ENCODE measurements at places on chromosomes 7 and 10. TPM values are rescaled to one million over a fixed set of nuclear protein-coding genes. Genes with fewer than 3 reads are reported as not detected.

The PRLHR gene
- not detected for total RNA-seq

The PLXDC2 gene
- total RNA-seq: 85.3 TPM

The SLC35G1 gene
- 5.7 TPM for total RNA-seq

The TRPV5 gene
- total RNA-seq: not detected

The SPDYE8 gene
- not detected for total RNA-seq

The KIF11 gene
- 7.3 TPM for total RNA-seq

The ARHGEF35 gene
- 1.0 TPM for total RNA-seq

The ITGA8 gene
- 25.5 TPM for total RNA-seq

DNA sequence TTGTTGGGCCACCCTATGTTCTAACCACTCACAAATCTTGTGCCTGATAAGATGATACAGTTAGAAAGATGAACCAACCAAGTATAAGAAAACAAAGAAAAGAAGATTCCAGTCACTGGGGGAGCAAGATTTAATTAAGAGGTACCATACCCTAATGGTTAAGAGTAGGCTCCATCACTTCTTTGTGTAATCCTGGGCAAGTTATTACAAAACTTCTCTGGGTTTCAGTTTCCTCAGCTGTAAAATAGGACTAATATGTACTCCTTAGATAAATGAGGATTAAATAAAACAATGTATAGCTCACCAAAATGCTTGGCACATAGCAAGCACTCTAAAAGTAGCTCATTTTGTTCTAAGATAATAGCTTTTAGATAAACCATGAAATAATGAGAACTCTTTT is 58.5 kb downstream of the ATAD1 start:
- no peaks in the 10 kb centered on the region for H3K27me3 ChIP-seq
- no peak for DNase-seq
- peaks cover 34% of the 10 kb centered on the region for H3K4me1 ChIP-seq
- no peak overlapping the region for H3K4me3 ChIP-seq

DNA sequence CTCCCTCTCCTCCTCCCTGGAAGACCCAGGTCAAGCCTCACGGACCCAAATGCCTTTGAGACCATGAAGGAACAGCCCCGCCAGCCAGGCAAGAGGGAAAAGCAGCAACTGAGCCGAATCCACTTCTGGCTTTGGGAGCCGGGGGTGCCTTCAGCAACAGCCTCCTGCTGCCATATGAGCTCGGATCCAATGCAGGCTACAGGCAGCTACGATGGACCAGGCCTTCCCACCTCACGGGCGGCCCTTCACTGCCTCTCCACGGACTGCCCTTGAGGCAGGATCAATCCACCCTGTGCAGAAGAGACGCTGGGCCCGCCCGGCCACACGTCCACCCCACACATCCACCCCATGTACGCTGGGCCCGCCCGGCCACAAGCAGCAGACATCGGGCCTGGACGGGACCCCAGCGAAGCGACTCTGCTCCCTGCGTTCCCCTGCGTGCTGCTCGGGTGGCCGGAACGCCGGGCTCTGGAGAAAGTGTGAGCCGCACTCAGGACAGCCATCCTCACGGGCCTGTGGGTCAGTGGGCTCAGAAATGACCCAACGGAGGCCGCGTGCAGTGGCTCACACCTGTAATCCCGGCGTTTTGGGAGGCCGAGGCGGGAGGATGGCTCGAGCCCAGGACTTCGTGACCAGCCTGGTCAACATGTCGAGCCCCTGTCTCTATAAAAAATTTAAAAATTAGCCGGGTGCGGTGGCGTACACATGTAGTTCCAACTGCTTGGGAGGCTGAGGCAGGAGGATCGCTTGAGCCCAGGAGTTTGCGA is 82.0 kb downstream of the FOXL3 start:
- no peak overlapping the region for H3K27ac ChIP-seq
- no peak overlapping the region for H3K4me3 ChIP-seq
- H3K4me1 ChIP-seq: no peaks in the 10 kb centered on the region
- no peaks in the 10 kb centered on the region for H3K27me3 ChIP-seq
- DNase-seq: no peak
- no peaks in the 10 kb centered on the region for H3K36me3 ChIP-seq

- no peaks in the 10 kb centered on the region for H3K36me3 ChIP-seq
- DNase-seq: no peak
- H3K4me3 ChIP-seq: no peak overlapping the region
- H3K27me3 ChIP-seq: no peaks in the 10 kb centered on the region
- H3K27ac ChIP-seq: no peak overlapping the region
These were observed 112.7 kb downstream of the MTERF1 start for GRCh38 chr7:91767820-91768219.

GRCh38 chr7:1843271-1843861 is 173.3 kb downstream of the ELFN1 start:
- H3K36me3 ChIP-seq: peaks cover 33% of the 10 kb centered on the region
- no peaks in the 10 kb centered on the region for H3K27me3 ChIP-seq
- H3K4me3 ChIP-seq: no peak overlapping the region
- H3K27ac ChIP-seq: no peak overlapping the region
- H3K4me1 ChIP-seq: no peaks in the 10 kb centered on the region

- H3K4me1 ChIP-seq: peaks cover 34% of the 10 kb centered on the region
- H3K27me3 ChIP-seq: no peaks in the 10 kb centered on the region
- H3K27ac ChIP-seq: peak overlapping the region; percentile 93
- no peaks in the 10 kb centered on the region for H3K36me3 ChIP-seq
- no peak for DNase-seq
- H3K4me3 ChIP-seq: peak overlapping the region; percentile 62
These were observed 477 bp upstream of the MCU start for GRCh38 chr10:72691470-72691862.

DNA sequence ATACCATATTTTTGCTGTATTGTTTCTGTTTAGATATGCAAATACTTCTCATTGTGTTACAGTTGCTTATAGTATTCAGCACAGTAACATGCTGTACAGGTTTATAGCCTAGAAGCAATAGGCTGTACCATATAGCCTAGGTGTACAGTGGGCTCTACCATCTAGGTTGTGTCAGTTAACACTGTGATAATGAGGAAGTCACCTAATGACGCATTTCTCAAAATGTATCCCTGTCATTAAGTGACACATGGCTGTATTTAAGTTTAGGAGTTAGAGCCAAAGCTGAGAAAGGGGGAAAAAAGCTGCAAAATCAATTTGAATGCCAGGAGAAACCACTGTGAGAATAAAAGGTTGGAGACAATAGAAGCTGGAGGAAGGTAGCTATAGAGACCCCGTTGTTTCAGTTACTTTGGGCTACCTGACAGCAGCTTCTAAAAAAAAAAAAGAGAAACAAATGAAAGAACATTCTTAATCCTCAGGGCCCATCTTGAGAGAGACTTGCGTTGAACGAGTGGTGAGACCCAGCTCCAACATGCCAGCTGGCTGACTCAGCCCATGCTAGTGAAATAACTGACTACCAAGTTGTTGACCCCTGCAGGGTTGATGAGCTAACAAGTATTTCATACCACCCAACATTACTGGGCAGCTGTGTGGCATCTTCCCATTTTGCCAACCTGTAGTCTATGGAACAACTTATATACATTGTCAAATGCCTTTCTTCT is 8.7 kb downstream of the STARD3NL start:
- H3K4me1 ChIP-seq: no peaks in the 10 kb centered on the region
- no peak overlapping the region for H3K27ac ChIP-seq
- no peak overlapping the region for H3K4me3 ChIP-seq
- no peaks in the 10 kb centered on the region for H3K27me3 ChIP-seq

- no peak overlapping the region for H3K4me3 ChIP-seq
- DNase-seq: no peak
- H3K27me3 ChIP-seq: no peaks in the 10 kb centered on the region
- H3K36me3 ChIP-seq: no peaks in the 10 kb centered on the region
- no peak overlapping the region for H3K27ac ChIP-seq
These were observed 117.4 kb downstream of the CREB5 start for GRCh38 chr7:28529755-28530154.

- peak overlapping the region; percentile 75 for H3K27ac ChIP-seq
- DNase-seq: peak; percentile 50
- peak overlapping the region; percentile 41 for H3K4me3 ChIP-seq
These were observed 619 bp upstream of the HOXA6 start for GRCh38 chr7:27148031-27148755.

DNA sequence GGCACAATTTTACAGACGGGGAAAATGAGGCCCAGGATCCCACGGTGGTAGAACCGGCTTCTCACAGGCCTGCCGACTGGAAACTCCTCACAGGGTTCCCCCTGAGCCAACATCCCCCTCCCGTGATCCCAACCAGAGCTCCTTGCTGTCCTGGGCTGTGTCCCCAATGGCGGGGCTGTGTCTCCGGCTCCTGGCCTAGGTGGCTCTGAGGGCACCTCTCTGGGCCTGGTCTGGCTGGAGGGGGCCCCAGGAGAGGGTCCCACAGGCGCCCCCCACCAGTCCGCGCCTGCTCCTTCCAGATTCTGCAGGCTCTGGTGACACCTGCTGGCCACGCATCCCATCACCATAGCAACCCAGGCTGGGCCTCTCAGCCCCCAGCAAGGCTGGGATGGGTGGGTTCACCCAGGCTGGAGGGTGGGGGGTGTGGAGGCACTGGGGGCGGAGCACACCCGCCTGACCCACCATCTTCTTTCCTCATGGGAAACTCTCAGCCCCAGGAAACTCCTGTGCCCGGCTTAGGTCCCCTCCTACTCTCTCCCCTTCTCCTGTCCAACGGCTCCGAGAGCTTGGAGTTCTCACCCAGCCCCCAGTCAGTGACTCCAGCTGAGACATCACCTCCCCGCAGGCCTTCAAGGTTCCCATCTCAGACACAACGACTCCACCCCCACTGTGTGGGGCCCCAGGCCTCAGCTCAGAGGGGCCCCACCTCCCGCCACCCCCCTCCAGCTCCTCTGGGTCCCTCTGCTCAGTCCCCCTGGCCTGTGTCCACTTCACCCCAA is 27.1 kb upstream of the TNRC18 start:
- no peaks in the 10 kb centered on the region for H3K36me3 ChIP-seq
- no peaks in the 10 kb centered on the region for H3K4me1 ChIP-seq
- H3K27ac ChIP-seq: no peak overlapping the region
- H3K4me3 ChIP-seq: no peak overlapping the region

GRCh38 chr10:113631684-113632367 is 32.0 kb downstream of the NRAP start:
- no peaks in the 10 kb centered on the region for H3K4me1 ChIP-seq
- no peak overlapping the region for H3K27ac ChIP-seq
- H3K4me3 ChIP-seq: no peak overlapping the region
- no peaks in the 10 kb centered on the region for H3K27me3 ChIP-seq

DNA sequence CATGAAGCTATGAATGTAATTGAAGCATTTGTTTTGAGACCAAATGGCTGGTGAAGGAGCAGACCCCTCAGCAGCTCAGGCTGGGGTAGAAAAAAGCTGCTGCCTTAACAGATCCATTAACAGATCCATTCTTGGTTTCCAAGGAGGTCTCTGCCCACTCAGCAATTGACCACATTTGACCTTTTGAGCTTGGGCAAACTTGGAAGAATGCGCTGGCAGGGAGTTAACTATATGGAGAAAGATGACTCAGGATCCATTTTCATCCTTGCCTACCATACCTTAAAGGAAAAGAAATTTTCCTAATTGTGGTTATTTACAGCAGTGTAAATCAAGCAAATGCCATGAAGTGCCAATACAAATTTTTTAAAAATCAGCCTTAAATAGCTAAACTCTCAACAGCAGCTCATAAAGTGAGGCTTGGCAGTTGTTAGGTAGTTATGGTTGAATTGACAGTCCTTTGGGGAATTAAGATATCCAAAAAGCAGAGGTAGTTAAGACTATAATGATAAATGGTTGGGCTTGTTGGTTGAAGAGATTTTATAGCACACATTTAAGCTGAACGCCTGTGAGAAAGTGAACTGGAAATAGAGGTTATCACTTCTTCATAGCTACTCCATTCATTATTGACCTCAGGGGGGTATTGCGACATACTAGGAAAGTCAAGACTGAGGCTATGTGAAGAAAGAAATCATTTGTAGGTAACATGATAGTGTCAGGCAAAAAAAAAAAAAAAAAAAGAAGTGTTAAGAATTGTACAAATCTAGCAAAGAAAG is 83.9 kb downstream of the MKX start:
- no peaks in the 10 kb centered on the region for H3K27me3 ChIP-seq
- no peak overlapping the region for H3K4me3 ChIP-seq
- H3K27ac ChIP-seq: no peak overlapping the region
- no peak for DNase-seq
- H3K4me1 ChIP-seq: peaks cover 16% of the 10 kb centered on the region

DNA sequence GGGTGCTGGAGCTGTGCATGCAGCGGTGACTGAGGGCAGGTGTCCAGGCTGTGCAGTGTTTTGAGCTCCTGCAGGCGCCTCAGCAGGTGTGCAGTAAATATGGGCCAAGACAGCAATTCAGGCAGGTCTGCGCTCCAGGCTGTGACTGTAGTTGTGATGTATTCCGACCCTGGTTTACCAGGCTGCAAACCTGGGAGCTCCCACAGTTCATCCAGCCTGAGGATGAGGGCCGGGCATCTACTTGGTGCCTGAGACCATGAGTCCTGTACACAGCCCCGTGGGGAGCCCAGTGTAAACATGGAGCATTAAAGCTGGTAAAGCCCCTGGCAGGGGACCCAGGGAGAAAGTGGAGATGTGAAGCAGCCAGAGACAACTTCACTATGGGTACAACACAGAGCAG is 82.8 kb downstream of the VOPP1 start:
- peaks cover 54% of the 10 kb centered on the region for H3K36me3 ChIP-seq
- no peaks in the 10 kb centered on the region for H3K27me3 ChIP-seq
- no peak overlapping the region for H3K27ac ChIP-seq

DNA sequence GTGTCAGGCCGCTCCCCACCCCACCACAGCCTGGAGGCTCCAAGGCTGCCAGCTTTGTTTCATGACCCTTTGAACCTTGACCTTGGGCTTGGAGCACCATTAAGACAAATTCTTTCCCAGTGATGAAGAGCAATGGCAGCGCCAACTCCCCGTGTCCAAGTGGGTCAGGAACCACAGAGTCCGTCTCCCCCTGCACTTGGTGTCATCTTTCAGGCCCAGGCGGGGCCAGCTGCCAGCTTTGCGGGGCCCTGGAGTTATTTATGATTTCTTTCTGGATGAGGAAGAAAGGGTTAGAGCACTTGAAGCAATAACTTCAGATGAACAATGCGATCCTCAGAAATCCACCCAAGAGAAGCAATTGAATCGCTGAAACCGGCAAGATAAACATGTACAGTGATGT is 110.8 kb downstream of the MYL10 start:
- H3K27me3 ChIP-seq: peaks cover 16% of the 10 kb centered on the region
- no peaks in the 10 kb centered on the region for H3K4me1 ChIP-seq
- H3K27ac ChIP-seq: no peak overlapping the region

- H3K4me3 ChIP-seq: no peak overlapping the region
- peak overlapping the region; percentile 61 for H3K27ac ChIP-seq
- peaks cover 3% of the 10 kb centered on the region for H3K4me1 ChIP-seq
- no peaks in the 10 kb centered on the region for H3K27me3 ChIP-seq
These were observed 45.5 kb downstream of the DPYSL4 start for GRCh38 chr10:132232023-132232951.

All from left lung (tissue), 14 donors.